Cardiac septum (tissue), 1 donor: ENCODE measurements at places on chromosomes 3 and 15.

DNA sequence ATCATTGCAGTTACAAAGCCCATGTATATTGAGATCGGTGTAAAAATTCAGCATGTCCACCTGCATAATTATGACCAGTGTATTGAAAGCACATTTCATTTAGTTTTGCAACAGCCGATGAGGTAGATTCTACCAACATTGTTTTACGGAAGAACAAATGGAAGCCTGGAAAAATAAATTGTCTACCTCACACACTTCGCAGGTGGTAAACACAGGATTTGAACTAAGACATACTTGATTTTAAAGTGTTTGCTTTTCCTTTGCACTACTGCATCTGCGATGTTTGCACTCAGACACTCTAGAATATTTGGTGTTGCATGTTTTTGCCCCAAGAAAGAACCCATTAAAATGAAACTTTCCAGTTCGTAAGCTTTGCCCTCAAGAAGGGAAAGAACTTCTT, 148.4 kb downstream of the PGPEP1L start:
- DNase-seq, result no peak

GRCh38 chr3:194518652-194519051, 31.9 kb upstream of the ATP13A3 start:
- no peak for DNase-seq

DNA sequence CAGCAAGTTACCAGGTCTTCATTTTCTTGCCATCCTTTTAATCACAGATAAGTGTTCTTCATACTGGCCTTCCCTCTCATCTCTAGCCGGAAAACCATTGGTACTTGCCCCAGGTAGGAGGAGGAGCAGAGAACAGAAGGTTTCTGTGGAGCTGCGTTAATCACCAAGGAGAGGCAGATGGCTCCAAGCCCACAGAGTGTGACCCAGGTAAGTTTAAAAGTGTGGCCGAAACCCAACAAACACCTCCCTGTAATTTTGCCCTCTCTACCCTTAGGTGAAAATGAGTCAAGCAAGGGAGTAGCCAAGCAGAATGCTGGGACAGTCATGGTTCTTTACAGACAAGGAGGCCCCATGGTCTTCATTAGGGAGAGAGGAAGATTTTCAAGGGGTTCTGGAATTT, 37.3 kb downstream of the NFKBIZ start:
- no peak for DNase-seq

DNA sequence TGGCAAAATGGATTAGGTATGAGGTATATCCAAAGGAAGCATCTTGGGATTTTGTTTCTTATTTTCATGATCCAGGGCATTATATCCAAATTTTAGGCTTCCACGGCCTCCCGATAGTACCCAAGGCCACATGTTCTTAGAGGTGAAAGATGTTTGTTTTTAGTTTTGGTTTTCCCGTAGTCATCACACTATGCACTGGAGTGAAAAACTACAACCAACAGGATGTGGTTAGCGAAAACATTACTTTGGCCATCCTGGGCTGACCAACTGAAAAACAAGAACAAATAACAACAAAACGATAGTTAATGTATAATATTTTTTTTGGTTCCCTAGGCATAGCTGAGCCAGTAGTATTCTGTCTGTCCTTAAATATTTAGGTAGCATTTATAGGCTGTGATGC, 749.7 kb downstream of the GRM7 start:
- DNase-seq, result no peak

DNA sequence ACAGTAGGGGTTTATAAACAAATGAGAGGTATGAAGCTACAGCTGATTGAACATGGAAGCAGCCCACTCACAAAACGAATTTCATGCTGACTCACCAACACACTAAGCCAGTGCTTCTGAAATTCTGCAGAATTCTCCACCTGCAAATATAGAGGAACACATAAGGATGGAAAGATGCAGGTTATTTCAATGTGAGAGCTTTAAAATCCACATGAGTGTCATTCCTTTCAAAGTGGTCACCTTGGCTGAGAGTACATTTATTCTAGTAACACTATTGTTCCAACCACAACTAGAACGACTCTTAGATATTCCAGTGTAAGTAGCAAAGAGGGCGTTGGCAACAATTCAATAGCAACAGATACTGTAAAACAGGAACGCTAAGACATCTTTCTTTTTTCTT, 189.9 kb upstream of the TSC22D2 start:
- DNase-seq, result no peak
